Activated CD8-positive, alpha-beta T cell treated with anti-CD3 and anti-CD28 coated beads, Interleukin-2, amount 10 ng/mL, durations not matched to agents 7 days and 5 days (primary cell): ENCODE measurements at places on chromosomes 16 and 17. TPM values are rescaled to one million over a fixed set of nuclear protein-coding genes. Genes with fewer than 3 reads are reported as not detected.

DNA sequence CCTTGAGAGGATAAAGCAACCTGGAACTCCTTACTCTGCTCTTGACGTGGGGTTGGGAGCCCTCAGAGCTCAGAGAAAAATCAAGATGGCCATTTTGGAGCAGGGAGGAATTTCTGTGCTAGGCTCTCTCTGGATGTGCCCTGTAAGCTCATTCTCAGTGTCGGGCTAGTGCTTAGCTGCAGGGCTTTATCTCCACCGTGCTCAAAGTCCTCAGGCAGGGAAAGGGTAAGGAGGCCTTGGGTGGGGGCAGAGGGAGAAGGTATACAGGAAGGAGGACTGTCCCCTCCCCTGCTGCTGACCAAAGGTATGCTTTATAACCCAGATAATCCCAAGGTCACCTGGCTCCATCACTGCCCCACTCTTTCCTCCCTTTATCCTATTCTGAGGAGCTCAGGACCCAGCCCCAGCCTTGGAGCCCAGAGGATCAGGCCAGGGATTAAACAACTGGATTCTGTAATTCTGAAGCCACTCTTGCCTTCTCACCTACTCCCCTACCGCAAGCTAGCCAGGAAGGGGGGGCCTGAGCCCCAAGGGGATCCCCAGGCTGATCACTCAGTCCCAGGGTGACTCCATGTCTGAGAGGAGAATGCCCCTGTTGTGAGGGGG lies 1.1 kb downstream of the DHRS11 start:
- DNase-seq = no peak

GRCh38 chr16:63702981-63703590 lies 1418.8 kb downstream of the CDH11 start:
- DNase-seq = no peak

DNA sequence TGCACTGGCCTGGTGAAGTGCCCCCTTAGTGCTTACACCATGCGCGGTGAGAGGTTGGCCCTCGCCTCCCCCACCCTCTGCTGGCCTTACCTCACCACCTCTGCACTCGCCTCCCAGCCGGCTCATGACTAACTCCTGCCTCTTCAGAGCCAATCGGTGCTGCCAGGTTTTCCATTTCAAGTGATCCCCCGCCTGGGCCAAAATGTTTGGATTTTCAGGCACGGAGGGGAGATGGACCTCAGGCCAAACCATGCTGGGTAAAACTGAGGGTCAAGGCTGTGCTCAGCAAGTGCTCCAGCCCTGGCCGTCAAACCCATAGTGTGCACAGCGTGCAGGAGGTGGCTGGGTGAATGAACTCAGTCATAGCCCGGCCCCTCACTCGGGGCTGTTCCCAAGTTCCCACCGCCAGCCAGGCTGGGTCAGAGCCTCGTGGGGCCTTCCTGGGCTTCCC lies 175.4 kb downstream of the SEC14L1 start:
- no peak for DNase-seq

GRCh38 chr17:20035501-20035900 lies 26.3 kb downstream of the SPECC1 start:
- DNase-seq = no peak

- DNase-seq = no peak
Observed at GRCh38 chr17:75575728-75576127, 11.9 kb upstream of the MYO15B start.

DNA sequence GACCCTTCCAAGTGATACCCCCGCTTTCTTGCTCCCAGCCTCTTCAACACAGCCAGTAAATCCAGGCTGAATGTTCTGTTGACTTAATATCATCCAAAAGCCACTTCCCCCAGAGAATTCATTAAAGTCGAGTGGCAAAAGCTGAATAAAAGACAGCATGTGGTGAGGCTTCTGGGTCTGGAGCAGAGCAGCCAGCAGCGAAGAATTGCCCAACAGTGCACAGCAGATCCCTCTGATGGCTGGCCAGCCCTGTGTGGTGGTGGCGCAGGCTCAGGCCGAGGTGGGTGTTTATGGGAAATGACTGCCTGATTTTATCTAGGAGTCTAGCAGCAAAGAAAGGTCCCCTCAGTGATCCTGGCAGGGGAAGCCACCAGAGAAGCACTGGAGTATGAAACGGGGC lies 30.3 kb upstream of the RCVRN start:
- DNase-seq = no peak

DNA sequence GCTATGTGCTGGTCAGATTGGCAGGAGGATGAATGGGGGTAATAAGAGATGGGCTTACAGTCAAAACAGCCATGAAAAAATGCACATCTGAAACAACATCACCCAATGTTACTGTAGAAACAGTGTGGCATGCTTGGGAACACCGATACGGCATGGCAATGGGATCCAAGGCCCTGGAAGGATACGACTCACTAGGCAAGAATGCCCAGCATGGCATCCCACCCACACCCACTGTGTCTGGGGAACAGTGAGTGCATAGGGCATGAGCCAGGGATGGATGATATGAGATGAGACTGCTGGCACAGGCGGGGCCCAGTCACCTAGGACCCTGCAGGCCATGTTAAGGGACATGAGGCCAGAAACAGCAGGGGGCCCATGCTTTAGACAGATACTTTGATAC lies 11.5 kb downstream of the TRIM25 start:
- DNase-seq = no peak

DNA sequence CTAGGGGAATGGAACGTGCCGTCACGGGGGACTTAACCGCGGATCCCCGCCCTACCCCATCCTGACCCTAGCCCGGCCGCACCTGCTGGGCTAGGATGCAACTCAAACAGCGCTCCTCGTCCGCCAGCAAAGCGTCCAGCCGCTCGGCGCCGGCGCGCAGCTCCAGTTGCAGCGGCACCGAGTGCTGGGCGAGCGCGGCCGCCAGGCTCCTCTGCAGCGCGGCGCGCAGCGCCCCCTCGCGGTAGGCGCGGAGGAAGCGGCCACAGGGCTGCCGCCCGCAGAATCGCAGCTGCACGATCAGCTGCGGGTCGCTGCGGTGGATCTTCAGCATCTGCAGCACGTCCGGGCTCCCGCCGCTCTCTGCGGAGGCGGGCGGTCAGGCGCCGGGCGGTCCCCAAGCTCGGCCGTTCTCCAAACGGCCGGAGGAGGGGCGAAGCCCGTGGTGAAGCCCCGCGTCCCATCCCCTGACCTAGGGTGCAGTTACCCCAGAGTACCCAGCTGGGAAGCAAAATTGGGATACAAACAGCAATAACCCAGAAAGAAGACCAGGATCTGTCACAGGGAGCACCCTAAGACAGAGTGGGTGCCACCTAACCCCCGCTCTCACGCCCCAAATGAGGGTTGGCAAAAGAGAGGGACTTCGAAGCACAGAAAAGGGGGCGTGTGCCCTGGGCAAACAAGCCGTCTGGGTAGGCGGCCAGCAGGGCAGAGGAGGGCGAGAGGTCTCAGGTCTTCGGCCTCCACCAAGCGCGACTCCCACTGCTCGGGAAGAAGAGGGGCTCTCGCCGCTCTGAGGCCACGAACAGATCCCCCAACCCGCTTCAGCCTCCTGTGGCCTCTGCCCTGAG lies 4.2 kb downstream of the TRADD start:
- peak; percentile 82 for DNase-seq

DNA sequence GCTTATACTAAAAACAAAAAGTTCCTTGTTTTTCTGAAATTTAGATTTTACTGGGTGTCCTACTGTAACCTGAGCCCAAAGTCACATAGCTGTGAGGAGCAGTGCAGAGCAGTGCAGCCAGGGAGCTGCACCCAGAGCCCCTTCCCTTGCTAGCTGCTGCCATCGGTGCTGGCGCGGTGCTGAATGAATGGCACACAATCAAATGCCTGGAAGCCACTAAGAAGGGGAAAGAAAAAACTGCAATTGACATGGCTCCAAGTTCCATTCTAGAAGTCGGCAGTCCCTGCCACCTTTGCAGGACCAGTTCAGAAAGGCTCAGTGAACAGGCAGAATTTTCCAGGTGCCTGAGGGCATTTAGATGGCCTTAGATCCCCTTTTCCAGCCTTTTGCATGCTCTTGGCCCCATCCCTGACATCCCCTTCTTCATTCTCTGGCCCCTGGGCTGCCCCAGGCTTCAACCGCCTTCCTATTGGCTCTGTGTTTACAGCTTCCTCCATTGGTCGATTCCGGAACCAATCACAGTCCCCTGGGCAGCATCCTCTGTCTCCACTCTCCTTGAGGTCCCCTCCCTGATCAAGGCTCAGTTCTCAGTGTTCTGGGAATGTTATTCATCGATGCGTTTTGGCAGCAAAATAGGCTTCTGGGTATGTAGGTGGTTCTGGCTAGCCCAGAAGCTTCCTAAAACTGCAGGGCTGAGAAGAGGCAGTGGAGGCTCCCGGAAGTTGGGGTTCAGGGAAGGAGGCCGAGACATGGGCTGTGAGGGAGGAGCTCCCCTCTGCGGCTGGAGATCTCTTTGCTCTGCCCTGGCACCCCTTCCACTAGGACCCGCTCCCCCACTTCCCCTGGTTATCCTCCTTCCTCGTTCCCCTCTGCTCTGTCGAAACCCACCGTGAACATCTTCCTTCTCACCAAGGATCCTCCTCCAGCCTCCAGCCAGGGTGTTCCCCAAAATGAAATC lies 37.9 kb downstream of the ATP2C2 start:
- no peak for DNase-seq

GRCh38 chr16:84597528-84597896 lies 20.4 kb downstream of the COTL1 start:
- peak; percentile 54 for DNase-seq

The C17orf50 gene
- not detected for total RNA-seq

The AGRP gene
- not detected for total RNA-seq

The ABI3 gene
- 110 TPM for total RNA-seq

The HS3ST3B1 gene
- total RNA-seq = 9.9 TPM

The HBQ1 gene
- not detected for total RNA-seq

The SYT17 gene
- total RNA-seq = not detected
